ENCODE measurements at places on chromosomes 7 and 10.

GRCh38 chr10:74841265-74841973 lies 15.0 kb downstream of the KAT6B start:
- no peak for DNase-seq

- DNase-seq: no peak
Measured at GRCh38 chr7:49520951-49521350, 252.5 kb upstream of the VWC2 start.

- DNase-seq: no peak
Measured at GRCh38 chr7:142642316-142642715, 107.0 kb upstream of the PRSS1 start.

DNA sequence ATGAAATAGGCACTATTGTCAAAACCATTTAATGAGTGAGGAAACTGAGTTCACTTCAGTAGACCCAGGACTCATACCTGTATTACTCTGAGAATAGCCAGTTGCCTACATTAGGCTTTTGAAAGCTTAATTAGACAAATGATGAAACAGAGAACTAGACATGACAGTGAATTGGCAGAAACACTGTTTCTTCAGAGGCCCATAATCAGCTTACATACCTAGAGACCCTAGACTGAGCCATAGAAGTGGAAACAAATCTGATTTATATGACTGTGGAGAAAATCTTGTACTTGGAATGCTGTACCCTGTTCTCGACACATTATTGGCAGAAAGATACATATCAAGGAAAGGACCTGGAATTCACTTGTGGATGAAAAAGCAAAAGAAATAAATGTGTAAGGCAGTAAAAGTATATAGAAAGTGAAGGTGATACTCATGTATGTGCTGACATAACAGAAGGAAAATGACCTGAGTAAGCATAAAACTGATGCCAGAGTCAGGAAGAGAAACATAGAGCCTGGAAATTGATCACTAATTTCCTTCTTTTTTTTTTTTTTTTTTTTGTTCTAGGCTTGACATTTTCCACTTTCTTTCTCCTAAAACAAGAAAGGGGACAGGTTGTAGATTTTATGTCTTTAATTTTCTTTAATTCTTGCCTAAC lies 251.5 kb downstream of the BICC1 start:
- peak; percentile 87 for DNase-seq

DNA sequence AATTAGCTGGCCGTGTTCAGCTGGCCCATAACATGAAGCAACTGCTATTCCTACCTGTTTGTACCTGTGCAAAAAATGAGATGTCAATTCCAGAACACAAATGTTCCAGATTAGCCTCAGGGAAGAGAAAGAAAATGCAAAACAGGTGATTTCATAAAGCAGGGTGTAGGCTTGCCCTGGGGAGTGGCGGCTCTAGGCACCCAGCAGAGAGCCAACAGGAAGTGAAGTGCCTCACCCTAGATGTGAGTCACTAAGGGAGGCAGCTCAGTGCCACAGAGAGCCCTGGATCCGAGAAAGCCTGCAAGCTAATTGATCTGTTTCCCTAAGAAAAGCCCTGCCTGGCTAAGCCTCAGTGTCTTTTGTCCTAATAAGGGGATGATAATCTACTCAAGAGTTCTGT lies 240.0 kb downstream of the ARHGAP21 start:
- no peak for DNase-seq

DNA sequence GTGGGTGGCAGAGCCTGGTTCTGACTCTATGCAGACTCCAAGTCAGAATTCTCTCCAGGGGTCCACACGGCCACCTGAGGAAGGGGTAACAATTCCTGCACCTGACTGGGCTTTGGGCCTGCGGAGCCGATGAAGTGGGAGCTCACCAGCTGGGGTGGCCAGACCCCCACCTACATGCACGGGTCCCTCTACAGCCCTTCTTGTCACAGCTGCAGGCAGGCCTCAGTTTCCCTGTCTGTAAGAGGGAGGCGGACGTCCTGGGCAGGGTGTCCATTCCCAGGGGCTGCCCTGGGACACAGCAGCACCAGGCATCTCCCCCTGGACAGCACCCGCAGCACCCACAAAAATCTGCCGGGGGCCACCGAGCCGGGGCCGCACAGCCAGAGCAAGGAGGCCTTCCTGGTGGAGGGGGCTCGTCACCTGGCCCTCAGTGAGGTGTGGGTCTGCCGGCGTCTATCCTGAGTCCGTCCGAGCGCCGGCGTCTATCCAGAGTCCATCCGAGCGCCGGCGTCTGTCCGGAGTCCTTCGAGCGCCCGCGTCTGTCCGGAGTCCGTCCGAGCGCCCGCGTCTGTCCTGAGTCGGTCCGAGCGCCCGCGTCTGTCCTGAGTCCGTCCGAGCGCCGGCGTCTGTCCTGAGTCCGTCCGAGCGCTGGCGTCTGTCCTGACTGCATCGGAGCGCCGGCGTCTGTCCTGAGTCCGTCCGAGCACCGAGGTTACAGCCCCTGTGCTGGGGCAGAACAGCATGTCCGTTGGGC lies 65.1 kb downstream of the PDGFA start:
- no peak for DNase-seq

GRCh38 chr10:31397852-31398251 lies 78.8 kb downstream of the ZEB1 start:
- DNase-seq: no peak

DNA sequence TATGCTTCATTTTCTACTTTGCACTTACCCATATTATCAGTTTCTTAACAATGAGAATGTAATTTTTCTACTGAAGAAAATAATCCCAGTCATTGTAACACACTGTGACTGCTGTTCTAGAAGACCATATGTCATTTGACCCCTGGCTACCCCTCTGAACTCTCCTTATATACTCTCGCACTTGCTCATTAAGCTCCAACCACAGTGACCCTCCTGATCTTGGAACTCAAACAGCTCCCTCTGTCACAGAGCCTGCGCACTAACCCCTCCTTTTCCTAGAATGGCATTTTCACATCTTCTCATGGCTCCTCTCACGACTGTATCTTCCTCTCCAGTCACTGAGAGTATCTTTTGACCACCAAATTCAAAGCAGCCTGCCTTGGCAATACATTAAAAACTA lies 169.7 kb downstream of the CACNA2D1 start:
- peak; percentile 29 for DNase-seq

Measured in SK-N-DZ (cell line).